ENCODE measurements at places on chromosomes 7 and 10.
A peak's percentile ranks its signal among the peaks of the same experiment; 100 is the strongest.

- peak; percentile 60 for DNase-seq
Observed at GRCh38 chr7:23469150-23469960, 936 bp downstream of the IGF2BP3 start.

GRCh38 chr7:91191771-91192170 is 72.5 kb upstream of the FZD1 start:
- DNase-seq = no peak

DNA sequence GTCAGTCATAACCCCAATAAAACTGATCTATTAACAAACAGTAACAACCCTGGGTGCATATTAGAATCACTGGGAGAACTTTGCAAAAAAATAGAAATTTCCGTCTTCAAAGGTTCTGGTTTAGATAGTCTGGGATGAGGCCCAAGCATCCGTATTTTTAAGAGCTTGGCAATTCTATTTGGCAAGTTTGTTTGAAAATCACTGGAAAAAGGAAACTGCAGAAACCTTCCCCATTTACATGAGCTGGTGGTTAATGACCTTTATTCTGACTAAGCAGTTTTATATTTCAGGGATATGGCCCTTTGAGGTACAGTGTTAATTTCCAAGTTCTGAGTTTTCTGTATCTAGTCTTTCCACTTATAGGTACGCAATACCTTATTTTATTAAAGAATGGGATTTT is 115.8 kb upstream of the PRR15 start:
- DNase-seq = no peak

- no peak for DNase-seq
Observed at GRCh38 chr10:59876695-59877094, 29.7 kb downstream of the CCDC6 start.

- no peak for DNase-seq
Observed at GRCh38 chr10:114649217-114649903, 8.7 kb downstream of the ABLIM1 start.

DNA sequence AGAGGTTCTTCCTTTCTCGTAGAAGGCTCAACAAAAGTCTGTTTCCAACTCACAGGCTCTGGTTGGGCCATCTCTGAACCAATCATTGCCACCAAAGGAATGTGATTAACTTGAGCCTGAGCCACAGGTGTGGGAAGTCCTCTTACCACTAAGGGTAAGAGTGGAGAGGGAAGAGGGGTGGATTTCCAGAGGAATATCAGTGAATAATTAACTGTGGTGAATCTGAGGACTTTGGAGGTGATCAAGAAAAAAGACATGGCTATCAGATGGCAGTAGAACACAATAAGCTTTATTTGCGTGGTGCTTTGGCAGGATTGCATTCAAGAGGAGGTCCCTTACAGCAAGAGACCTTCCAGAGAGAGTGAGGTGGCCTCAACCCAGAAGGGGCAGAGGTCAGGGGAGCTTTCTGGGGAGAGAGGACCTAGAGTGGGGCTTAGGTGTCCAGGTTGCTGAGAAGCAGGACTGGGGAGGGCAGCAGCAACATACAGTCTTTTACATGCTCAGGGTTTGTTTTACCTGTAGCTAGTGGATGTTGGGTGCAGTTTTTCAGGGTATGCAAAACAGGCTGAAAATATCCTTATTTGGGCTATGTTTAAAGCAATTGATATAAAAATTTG is 61.4 kb downstream of the BBS9 start:
- DNase-seq = no peak

- DNase-seq = no peak
Observed at GRCh38 chr7:39394105-39394680, 172.0 kb upstream of the YAE1 start.

- DNase-seq = no peak
Observed at GRCh38 chr7:81810476-81811155, 40.8 kb upstream of the HGF start.

DNA sequence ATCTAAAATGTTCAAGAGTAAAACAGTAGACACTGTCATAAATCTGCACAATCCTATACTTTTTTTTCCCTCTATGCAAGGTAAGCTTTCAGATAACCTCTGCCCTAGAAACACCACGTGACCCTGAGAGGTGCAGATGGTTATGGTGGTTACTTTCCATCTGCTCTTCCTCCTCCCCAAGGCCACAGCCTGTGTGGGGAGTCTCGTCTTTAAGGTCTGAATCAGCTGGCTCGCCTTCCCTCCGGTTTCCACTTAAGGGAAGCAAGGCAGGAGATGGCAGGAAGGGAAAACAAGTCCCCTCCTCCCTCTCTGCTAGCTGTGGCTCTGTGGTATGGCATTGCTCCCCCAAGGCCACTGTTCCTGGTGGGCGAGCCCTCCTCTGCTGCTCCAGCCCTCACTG is 181.8 kb downstream of the GLI3 start:
- DNase-seq = no peak

GRCh38 chr10:62580396-62580795 is 206.2 kb downstream of the ZNF365 start:
- DNase-seq = no peak

DNA sequence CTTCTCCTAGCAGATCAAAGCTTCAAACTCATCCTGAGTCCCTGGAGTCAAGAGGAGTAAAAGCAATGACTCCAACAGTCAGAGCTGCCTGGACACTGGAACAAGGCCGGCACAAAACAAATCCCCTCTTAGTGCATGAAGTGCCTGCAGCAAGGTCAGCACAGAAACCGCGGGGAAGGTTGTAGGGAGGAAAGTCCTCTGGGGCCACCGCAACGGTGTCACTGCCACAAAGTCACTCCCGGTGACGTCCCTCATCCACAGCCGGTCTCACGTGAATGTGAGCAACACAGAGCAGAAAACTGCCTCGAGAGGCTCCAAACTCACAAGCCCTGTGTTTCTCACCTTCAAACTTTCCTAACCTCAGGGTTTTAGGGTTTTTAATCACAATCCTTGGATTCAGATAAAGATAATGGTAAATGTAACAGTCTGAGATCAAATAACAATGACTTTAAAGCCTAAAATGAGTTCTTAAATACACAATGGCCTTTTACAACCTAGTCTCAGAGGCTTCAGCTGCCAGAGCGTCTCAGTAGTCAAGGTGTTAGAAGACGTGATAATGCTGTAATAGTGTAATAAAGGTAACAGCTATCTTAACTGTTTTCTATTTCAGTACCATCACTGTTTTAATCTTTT is 274.3 kb downstream of the ZMYND11 start:
- peak; percentile 41 for DNase-seq

DNA sequence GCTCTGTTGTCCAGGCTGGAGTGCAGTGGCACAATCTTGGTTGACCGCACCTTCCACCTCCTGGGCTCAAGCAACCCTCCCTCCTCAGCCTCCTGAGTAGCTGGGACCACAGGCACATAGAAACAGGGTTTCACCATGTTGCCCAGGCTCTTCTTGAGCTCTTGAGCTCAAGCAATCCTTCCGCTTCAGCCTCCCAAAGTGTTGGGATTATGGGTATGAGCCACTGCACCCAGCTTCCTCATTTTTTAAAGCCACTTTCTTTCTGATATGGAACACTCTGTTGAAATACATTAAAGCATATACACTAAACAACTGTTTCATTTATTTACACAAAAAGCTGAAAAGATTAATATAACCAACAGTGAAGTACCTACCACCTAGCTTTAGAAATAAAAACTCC is 117.2 kb downstream of the CLEC2L start:
- DNase-seq = no peak

- no peak for DNase-seq
Observed at GRCh38 chr7:31249671-31250070, 90.9 kb downstream of the NEUROD6 start.

DNA sequence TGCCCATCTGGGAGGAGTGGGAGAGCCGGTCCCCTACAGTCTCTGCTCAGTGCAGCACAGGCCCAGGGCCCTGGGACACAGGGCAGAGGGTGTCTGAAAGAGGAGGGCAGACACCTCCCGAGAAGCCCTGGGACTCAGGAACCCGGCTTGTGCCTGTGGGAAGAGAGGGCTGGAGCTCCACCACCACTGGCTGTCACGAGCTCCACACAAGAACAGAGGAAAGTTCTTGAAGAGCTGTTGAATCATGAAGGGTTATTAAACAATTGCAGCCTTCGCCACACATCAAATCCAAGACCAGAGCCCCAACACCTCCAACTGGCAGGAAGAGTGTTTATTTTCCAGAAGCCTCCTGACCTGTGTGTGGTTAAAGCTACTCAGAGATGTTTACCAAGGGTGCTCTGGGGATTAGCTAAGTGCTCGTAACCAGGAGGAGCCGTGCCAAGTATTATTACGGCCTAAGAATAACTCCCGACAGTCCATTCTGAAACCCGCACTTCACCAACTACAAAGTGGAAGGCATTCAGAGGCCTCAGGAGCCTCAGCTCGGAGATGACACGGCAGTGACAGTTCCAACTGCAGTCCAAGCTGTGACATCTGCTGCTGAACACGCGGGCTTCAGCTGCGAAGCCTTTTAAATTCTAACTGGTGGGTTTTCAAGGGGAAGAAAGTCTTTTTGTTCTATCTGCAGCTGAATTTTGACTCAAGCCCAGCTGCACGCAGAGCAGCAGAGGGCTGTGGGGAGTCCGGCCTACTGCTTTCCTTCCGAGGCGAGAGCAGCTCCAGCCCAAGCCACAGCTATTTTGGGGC is 75.1 kb downstream of the MAD1L1 start:
- DNase-seq = no peak

- DNase-seq = no peak
Observed at GRCh38 chr7:754531-755412, 27.7 kb upstream of the PRKAR1B start.

DNA sequence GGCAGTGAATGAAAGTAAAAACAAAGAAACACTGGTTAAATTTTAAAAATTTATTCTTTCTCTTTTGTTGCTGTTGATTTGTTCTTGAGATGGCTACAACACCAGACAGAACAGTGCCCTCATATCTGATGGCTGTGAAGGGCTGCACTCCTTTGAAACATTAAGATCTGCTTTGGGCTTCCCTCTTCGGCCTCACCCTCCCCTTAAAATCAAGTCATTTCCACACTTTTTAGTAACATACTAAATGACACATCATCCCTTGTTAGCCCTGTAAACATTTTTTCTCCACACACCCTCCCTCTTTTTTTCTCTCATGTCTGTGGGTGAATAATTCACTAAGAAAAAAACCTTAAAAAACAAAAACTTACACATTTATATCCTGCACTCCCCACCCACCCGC is 16.4 kb downstream of the IRF5 start:
- no peak for DNase-seq

DNA sequence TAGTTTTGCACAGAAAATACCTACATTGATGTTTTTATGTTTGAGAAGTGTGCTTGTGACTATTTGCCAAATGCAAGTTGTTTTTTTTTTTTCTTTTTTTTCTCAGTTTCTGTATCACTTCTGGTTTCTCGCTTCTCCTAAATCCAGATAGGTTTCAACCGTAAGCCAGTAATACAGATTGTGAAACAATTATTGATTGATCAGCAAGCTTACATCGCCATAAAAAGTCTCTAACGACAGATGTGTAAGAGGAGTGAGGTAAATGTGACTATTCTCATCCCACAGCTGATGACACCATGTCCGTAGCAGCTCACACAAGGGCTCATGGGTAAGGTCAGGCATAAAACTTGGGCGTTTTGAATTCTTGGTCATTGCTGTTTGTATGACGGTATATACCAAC is 202.8 kb upstream of the AKR1E2 start:
- no peak for DNase-seq

GRCh38 chr7:70533614-70534013 is 598.3 kb upstream of the GALNT17 start:
- DNase-seq = no peak

- no peak for DNase-seq
Observed at GRCh38 chr7:130371046-130371445, 9.2 kb upstream of the CPA1 start.

- DNase-seq = peak; percentile 81
Observed at GRCh38 chr10:117175901-117176534, 21.3 kb upstream of the KCNK18 start.

GRCh38 chr10:125355657-125356056 is 195.3 kb upstream of the CTBP2 start:
- no peak for DNase-seq

- DNase-seq = no peak
Observed at GRCh38 chr10:2618690-2619089, 448.7 kb upstream of the PFKP start.

GRCh38 chr7:112495810-112496462 is 15.1 kb downstream of the LSMEM1 start:
- DNase-seq = no peak

GRCh38 chr7:116797612-116798011 is 64.8 kb upstream of the CAPZA2 start:
- no peak for DNase-seq

Measured in ecto neural progenitor cell (in vitro differentiated cells).